ENCODE measurements at places on chromosomes 1 and 21.
A peak's percentile ranks its signal among the peaks of the same experiment; 100 is the strongest.

DNA sequence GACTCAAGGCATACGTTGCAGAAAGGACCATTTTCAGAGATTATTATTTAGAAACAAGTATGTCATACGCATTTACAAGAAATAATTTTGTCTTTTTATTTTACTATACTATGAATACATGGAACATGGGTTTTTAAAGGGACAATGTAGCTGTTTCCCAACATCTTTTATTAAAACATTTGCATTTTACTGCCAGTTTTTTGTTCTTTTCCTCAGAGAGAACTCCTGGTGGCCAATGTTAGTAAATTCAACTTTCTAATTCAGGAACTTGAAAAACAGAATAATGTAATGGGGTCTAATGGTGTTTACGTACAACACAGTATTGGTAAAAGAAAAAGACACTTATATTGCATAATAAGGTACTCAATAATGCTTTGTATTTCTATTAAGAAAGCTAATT lies 14.9 kb downstream of the PRDM2 start:
- DNase-seq: no peak

DNA sequence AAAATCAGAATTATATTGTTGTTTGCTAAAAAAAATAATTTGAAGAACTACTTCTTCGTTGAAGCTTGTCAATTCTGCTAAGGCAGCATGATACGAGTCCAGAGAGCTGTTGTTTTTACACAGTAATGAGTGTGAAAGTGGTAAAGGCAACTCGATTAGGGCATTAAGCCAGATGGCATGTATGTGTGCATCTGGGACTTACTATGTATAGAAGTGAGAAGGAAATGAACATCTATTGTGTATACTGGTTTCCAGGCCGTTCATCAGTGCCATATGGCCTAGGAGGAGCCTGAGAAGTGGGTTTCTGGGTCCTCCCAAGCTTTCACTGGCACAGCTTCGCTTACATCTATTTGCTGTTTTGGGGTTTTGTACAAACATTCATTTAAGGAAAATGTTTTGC lies 5.7 kb downstream of the CTPS1 start:
- no peak for DNase-seq

- no peak for DNase-seq
Measured at GRCh38 chr1:28927266-28927647, 12.9 kb downstream of the EPB41 start.

DNA sequence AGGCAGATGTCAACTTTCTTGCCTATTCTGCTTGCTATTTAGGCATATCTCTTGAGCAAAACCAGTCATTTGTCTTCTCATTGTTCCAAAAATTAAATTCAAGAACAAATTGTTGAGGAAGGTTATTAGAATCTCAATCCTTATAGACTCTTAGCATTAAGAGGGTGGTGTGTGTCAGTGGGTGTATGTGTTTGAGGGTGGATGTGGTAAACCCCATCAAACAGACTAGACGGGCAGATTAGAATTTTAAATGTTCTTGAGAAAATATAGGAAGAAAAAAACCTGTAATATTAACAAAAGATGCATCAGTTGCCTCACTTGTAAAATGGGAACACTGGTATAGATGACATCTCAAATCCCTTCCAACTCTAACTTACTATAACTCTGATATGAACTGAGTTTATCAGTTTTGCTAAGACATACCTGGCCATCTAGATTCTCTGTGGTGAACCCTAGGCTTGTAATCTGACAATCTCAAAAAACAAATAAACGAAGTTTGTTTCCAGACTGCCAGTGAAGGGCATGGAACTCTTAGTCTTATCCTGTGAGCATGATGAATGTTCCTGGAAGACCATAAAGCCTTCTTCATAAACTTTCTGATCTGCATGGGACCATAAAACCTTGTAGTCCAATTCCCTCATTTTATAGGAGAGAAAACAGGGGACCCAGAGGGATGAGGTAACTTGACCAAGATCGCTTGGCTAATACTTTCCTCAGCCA lies 176.3 kb upstream of the SGIP1 start:
- DNase-seq: peak; percentile 48

GRCh38 chr1:32056598-32056997 lies 16.1 kb upstream of the TMEM39B start:
- no peak for DNase-seq

- DNase-seq: no peak
Measured at GRCh38 chr21:31251686-31252085, 92.4 kb downstream of the TIAM1 start.

- DNase-seq: no peak
Measured at GRCh38 chr1:17587693-17588047, 48.2 kb downstream of the ARHGEF10L start.

GRCh38 chr1:241308471-241308870 lies 48.5 kb downstream of the RGS7 start:
- no peak for DNase-seq

GRCh38 chr1:204599098-204599497 lies 82.9 kb downstream of the MDM4 start:
- DNase-seq: no peak

- no peak for DNase-seq
Measured at GRCh38 chr1:163076981-163077761, 8.0 kb downstream of the RGS4 start.

DNA sequence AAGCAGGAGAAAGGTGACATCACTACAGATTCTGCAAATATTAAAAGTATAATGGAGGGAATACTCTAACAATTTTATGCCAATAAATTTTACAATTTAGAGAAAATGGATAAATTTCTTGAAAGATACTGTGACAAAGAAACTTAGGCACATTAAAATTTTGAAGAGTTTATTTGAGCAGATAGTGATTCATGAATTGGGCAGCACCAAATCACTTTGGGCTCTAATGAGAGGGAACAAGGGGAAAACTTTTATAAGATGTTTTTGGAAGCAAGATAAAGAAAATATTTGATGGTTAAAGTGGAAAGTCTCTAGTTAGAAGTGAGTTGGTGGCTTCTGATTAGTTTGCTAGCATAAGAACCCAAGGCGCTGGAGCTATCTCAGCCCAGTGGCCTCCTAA lies 55.2 kb upstream of the FMN2 start:
- DNase-seq: no peak

- no peak for DNase-seq
Measured at GRCh38 chr1:30742300-30742962, 15.1 kb downstream of the LAPTM5 start.

GRCh38 chr1:10813799-10814198 lies 17.4 kb upstream of the CASZ1 start:
- no peak for DNase-seq

GRCh38 chr1:114286960-114287359 lies 133.3 kb upstream of the SYT6 start:
- DNase-seq: no peak

DNA sequence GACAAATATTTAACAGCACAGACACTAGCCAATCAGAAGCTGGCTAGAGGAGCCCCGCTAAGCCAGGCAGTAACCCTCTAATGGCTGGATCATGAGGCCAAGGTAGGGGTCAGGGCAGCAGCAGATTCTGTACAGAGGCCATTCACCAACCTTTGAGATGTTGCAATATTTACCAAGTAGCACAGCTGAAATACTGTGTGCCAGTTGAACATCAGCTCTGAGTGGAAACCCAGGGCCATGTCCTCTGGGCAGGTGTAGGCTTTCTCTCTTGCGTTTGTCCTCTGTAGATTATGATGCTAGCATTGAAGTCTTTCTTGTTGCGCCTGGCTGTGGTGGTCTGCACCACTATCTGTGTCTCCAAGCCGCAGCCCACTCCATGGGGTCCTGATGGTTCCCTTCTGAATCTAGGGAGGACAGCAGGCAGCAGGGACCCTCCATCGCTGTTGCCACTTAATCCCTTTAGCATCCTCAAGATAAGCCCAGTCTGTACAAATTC lies 2.5 kb upstream of the COG2 start:
- DNase-seq: no peak

- DNase-seq: no peak
Measured at GRCh38 chr1:69077633-69078032, 490.1 kb upstream of the LRRC7 start.

- DNase-seq: no peak
Measured at GRCh38 chr1:100323419-100324106, 28.7 kb upstream of the CDC14A start.

GRCh38 chr1:10733474-10734366 lies 62.7 kb downstream of the CASZ1 start:
- DNase-seq: no peak

- no peak for DNase-seq
Measured at GRCh38 chr1:168520832-168521231, 23.0 kb downstream of the XCL2 start.

DNA sequence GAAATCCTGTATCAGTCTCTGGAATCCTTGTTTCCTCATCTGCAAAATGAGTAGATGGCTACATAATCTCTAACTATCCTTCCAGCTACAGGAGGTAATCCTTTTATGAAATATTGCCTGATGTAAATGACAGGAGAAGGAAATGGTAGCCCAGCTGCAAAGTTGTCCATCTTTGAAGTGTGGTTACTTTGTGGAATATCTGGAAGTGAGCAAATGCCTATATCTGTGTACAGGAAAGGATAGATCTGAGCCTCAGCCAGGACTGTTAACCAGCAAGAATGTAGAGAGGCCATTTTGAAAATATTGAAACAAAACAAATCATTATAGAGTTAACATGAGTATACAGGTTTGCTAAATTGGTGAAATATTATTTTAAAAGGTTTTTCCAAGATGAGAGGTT lies 74.8 kb upstream of the BMP8A start:
- DNase-seq: no peak

GRCh38 chr1:203439131-203439730 lies 36.4 kb upstream of the PRELP start:
- DNase-seq: no peak

DNA sequence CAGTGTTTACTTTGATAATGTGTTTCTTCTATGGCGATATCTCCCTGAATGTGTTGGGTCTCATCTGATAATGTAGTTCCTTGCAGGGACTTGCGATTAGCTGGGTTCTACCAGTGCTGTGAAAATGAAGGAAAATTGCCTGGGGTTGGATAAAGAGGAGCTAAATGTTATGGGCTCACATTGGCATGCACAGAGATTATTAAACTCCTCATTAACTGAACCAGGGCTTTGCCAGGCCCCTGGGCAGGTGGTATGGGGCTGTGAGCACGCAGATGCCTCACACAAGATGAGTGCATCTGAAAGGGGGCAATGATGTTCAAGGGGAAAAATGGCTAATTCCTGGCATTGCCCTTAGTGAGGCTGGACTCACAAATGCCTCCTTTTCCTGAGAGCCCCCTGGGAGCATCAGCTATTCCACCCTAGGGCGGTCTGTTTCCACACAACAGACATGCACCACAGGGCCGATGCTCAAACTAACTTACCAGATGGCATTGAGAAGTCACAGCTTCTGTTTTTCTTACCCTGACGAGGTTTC lies 321.1 kb downstream of the SEC16B start:
- DNase-seq: no peak

- DNase-seq: no peak
Measured at GRCh38 chr1:70666381-70667140, 255.5 kb downstream of the CTH start.

GRCh38 chr1:174397261-174397660 lies 50.5 kb upstream of the GPR52 start:
- no peak for DNase-seq

- DNase-seq: no peak
Measured at GRCh38 chr1:62906428-62906886, 122.5 kb downstream of the ATG4C start.

- no peak for DNase-seq
Measured at GRCh38 chr1:17078991-17079868, 25.4 kb upstream of the SDHB start.

DNA sequence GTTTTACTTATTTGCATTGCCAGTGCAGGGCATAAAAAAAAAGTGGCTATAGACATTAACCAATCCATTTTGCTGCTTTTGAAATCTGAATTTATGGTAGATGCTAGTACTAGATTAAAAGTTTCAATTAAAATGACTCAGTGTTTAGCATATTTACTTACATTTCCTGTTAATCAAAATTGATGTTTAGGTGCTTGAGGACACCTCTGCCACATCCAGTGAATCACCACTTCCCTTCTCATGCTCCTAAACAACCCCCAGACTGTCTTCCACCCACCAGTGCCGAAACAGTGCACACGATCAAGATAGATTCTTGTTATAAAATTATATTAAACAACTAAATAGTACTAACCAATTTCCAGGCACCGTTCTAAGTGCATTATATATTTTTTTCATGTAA lies 32.7 kb downstream of the HSD17B7 start:
- DNase-seq: no peak
